Muscle of leg (tissue), 16 donors: ENCODE measurements at places on chromosomes 7 and 10. TPM values are rescaled to one million over a fixed set of nuclear protein-coding genes. Genes with fewer than 3 reads are reported as not detected.
A peak's percentile ranks its signal among the peaks of the same experiment; 100 is the strongest.

- DNase-seq: no peak
Observed at GRCh38 chr7:143305423-143306070, 10.4 kb upstream of the CLCN1 start.

DNA sequence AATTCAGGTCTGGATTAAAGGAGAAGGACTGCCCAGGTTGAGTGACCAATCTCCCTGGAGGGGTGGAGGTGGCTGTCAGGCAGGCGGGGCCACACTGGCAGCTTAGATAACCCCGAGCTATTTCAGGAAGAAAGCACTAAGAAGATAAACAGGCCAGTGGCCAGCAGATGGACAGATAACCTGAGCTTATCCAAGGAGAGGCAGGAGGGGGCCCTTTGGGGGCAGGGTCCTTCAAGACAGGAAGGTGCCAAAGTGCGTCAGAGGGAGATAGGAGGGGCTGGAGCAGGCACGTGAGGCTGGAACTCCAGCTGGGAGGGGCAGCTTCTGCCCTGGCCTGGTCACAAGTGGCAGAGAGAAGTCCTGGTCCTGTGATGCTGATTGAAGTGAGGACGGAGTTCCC lies 29.8 kb upstream of the PODXL start:
- peak; percentile 57 for DNase-seq

GRCh38 chr10:30862486-30862885 lies 169.2 kb downstream of the ZNF438 start:
- no peak for DNase-seq

DNA sequence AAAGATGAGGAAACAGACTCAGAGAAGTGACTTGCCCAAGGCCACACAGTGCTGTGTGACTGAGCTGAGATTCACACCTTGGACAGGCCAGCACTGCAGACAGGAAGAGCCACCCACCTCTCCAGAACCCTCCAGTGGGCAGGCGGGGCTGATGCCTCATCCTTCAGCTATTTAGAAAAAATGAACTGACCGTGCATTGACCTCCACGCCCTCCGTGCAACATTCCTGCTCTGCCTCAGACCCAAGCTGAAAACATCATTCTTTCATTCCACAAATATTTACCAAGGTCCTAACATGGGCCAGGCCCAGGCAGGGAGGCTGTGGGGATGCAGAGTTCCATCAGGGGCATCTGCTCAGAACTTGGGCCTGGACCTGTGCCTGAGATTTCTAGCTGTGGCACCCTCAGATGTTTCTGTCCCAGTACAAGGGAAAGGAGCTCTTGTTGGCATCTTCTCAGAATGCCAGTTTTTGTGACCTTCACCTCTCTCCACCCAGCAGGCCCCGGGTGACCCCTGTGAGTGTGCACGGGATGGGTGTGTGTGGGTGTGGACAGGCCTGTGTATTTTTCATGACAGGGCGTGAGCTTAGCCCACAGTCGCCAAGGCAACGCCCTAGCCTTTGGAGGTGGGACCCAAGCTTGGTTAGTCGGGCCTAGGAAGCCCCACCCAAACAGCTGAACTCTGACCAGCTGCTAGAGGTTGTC lies 6.5 kb downstream of the VSIR start:
- peak; percentile 89 for DNase-seq

- no peak for DNase-seq
Observed at GRCh38 chr7:95628831-95629439, 32.6 kb upstream of the PDK4 start.

DNA sequence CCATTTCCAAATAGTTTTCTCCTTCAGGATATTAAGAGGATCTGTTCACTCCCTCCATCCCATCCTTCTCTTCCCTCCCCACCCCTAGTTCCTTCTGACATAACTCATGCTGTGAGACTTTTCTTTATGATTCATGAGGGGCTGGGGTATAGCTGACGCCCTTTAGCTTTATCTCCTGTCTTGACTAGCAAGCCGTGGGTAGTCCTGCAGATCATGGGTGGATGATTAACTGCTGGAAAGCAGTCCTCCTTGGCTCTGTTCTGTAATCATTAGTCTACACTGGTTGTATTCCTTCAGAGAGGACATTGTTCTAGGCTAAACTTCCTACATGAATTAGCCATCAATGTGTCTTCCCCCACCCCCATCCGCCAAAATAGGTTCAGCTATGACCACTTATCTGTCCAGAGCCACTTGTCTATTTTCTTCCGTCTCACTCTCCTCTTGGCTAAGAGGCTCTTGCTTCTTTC lies 135.4 kb downstream of the LRRC4 start:
- DNase-seq: no peak

DNA sequence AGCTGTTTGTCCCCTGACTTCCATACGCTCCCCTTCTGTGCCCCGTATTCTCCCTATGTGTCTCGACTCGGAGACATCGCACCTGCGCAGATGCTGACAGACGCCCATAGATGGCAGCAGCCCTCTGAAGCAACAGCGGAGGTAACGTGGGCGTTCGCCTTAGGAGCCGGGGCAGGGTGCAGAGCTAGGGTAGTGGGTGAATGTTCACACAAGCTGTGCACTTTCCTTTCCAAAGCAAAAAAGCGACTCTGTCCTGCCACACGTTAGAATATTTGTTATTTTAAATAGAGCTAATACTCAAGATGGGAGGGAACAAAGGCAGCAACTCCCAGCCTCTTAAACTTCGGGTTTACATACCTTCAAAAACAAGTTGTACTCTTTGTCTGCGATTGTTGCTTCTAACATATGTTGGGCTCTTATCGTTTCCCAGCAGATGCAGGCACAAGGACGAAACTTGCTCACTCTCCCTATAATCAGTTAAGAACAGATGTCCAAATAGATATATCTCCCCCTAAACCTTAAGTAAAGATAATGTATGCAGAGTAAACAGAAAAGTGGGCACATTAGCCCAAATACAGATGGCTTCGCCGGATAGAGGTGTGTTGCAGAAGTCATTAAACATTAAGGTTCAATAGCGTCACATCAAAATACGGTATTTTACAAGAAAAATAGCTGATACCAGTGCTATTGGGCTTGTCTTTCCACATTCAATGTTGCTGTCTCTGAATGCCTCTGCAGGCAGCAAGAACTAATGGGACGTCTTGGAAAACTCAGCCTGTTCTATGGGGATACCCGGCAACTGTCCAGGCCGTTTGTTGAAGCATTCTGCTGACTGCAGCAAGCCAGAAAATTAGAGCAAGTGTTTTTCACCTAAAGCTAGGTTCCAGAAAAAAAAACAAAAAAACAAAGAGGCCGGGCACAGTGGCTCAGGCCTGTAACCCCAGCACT lies 340.3 kb upstream of the PRKCQ start:
- peak; percentile 84 for DNase-seq

GRCh38 chr7:2945171-2945570 lies 98.5 kb downstream of the CARD11 start:
- DNase-seq: no peak

GRCh38 chr10:114694062-114694461 lies 36.0 kb upstream of the ABLIM1 start:
- DNase-seq: no peak

DNA sequence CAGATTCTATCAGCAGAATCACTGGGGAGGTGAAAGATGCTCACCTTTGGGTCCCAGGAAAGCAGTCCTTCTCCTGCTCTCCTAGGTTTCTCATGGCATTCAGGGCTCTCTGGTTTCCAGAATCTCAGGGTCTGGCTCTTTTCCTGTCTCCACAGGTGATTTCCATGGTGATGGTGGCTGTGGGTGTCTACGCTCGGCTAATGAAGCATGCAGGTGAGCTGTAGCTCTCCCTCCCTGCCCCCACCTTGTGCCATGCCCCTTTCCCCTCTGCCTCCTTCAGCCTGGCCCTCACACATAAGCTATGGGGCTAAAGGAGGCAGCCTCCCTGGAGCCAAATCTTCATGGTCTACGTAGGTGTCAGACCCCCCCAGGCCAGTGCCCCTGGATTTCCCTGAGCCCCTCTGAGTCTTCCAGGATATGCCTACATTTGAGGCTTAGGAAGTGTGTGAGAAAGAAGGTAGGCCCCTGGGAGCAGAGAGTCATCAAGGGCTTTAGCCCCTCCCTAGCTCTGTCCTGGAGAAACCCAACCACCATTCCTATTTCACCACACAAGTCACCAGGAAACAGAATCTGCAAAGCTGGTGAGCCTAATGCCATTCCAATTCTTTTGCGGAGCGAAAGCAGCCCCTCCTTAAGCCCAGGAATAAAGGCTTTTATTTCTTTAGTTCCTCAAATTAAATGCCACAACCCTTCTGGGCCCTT lies 17.2 kb downstream of the TSPAN33 start:
- no peak for DNase-seq

The LIPN gene
- polyA plus RNA-seq: not detected

The CALN1 gene
- polyA plus RNA-seq: 0.69 TPM

The FAM25C gene
- polyA plus RNA-seq: not detected
